ENCODE measurements at places on chromosomes 2 and 18. TPM values are rescaled to one million over a fixed set of nuclear protein-coding genes. Genes with fewer than 3 reads are reported as not detected.

GRCh38 chr2:88885679-88886416 is 194.4 kb downstream of the RPIA start:
- no peak for DNase-seq

DNA sequence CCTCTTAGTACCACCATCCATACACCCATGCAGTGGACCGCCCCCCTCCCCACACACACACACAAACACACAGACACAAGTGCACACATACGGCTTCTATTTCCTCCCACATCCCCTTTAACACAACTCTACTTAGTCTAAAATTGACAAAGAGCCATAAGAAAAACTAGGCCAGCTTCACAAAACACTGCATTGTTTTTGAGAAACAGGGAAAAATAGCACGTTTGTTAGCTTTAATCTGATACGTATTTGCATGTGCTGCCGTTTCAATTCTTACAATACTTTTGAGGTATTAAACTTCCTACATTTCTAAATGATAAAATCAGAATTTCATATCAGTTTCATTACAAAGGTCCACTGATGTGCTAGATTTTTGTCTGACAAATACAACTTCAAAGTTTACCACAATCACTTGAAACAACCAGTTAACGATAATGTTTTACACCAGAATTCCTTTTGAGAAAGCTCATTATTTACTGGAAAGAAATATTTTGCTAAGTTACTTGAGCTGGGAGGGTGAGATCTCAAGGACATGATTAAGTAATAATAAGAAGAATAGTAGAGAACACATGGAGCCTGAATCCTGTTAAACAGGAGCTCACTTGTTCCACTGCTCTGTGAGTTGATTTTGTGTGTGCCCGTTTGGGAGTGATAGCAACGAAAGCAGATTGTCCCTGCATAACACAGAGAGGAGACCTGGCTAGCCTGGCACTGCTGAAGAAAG is 74.5 kb downstream of the MOGAT1 start:
- DNase-seq, result no peak

DNA sequence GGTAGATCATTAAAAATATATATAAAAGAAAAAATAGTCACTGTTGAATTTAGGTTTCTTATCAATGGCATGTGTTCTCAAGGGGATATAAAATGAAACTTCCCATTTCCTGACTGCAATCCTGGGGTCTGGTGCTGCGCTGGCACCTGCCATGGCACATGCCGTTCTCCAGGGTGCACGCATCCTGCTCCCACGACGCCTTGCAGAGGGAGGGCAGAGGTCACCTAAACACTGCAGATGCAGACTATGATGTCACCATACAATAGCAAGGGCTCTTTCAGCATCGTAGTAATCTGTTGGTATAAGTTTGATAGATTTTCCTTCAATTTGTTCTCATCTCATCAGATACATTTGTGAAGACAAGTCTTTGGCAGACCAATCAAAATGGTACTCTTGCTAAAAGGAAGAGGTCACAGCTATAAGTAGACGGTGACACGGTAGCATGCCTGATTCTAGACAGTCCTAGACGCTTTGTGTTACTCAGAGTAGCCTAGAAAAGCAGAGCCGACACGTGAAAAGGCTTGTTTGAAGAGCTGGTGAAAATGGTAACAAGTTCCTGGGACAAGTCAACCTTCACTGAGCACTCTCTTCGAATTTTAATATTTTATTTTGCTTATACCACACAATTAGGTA is 761.4 kb downstream of the DCDC2C start:
- DNase-seq, result no peak

DNA sequence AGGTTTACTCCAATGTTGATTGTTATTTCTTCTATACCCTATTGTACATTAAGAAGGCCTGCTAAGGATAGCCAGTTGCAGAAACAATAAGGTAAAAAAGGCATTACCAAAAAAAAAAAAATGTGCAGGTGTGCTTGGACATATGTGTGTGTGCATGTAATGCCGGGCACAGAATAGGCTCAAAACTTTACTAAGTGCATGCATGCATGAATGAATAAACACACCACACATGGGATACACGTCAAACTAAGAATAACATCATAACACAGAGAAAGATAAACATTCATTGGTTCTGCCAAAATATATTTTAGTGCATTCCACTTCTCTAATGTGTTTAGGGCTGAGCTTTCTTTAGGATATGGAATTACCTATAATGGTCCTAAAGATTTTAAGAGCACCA is 298.2 kb downstream of the TCF4 start:
- DNase-seq, result no peak

GRCh38 chr2:45237850-45238542 is 228.7 kb upstream of the SIX2 start:
- DNase-seq, result no peak

GRCh38 chr18:78587626-78588600 is 391.7 kb upstream of the SALL3 start:
- no peak for DNase-seq

GRCh38 chr2:163456953-163457743 is 278.7 kb downstream of the FIGN start:
- DNase-seq, result no peak

DNA sequence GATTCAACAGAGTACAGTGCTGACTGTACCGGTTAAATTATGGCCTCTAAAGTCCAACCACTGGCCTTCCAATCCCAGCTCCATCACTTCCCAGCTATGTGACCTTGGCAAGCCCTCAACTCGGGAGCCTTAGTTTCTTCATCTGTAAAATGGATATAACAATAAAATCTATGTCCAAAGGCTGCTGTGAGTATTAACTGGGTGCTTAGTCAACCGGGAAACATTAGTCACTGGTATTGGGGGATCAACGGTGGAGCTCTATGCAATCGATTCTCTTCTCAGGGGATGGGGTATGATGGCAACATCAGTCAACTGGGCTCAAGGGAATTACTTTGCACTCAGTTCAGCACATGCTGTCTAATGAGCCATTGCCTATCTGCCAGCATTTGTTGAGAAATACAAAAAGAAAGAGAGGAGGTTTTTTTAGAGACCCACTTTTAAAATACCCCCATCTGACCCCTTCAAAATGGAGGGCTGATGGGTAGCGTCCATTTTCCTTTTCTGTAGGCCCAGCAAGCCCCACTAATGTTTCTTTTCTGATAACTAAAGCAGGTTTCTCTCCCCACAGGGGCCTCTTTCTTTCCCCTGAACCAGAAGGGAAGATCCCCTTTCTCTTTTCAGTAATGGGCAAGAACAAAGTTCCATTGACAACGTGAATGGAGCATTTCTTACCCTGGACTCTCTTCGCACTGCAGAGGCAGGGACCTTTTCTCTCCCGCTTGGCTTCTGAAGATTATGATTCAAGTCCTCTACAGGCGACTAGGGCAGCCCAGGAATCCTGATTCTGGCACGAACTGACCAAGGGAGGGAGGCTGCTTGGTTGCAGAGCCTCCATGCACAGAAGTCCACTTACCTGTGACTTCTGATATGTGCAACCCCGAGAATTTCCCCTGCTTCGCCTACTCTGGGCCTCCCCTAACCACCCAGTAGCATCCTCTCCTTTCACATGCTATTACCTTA is 8.7 kb upstream of the AGFG1 start:
- no peak for DNase-seq

The SPP2 gene
- polyA plus RNA-seq, result not detected

GRCh38 chr2:59000796-59001195 is 759.7 kb upstream of the FANCL start:
- DNase-seq, result no peak

- DNase-seq, result no peak
These were observed 91.2 kb downstream of the TAF4B start for GRCh38 chr18:26317398-26317797.

DNA sequence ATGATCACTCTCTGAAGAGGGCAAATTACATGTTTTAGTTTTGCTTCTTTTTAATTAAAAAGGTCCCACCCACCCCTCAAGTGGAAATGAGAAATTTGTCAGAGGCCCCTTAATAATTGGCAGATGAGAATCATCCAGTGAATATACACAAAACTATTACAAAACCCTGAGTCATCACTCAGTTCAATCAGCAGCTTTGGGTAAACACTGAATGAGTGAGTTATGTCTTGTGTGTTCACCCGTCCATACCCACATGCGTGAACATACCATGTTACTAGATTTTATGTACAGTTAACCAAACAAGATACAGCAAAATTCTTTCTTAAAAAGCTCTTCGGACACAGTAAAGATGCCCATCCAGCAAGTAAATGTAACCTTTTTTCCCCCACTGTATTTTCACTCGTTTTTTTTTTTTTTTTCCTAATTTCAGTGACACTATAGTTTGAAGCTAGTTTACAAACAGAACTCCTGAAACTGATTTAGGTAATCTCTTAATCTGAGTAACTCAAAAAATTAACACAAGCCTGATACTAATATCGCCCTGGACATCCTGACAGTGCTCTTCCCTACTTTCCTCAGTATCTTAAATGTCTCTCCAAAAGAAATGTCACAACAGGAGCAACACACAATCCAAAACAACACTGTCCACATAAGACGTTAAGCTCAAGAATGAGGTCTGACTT is 1.4 kb downstream of the PSME4 start:
- DNase-seq, result no peak

DNA sequence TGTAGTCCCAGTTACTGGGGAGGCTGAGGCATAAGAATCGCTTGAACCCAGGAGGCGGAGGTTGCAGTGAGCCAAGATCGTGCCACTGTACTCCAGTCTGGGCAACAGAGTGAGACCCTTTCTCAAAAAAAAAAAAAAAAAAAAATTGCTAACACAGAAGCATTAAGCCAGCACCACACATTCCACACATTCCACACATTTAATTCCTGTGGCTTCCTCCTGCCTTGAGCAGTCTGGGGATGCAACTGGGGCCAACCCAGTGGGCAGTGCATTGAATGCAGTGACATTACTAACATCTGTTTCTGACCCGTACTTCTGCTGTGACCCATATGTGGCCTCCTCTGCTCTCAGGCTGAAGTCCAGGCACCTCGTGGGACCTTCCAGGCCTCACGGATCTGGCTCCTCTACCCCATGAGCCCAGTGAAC is 107.0 kb downstream of the BCL2L11 start:
- DNase-seq, result no peak

The TCF23 gene
- polyA plus RNA-seq, result 0.02 TPM

Measured in GM12878 (cell line).